Epithelial cell of prostate (primary cell): ENCODE measurements at places on chromosomes 11 and 22.

DNA sequence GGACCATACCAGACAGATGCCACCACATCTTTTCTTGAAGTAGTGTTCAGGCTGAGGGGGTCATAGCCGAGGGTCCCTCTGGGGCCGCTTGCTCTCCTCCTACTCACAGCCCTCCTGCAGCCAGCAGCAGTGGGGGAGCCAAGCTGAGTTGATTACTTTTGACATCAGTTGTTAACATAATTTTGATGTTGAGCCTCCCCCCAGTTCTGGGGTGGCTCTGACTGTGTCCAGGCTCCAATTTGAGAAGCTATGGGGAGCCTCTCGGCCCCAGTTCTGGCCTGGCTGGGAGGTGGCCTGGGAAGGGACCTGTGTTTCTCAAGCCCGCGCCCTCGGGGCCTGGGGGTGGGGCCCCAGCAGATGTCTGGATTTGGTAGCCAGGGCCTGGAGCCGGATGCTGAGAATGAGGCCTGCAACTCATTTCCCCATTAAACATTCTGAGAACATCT is 47.9 kb downstream of the KCNQ1OT1 start:
- no peak for DNase-seq

DNA sequence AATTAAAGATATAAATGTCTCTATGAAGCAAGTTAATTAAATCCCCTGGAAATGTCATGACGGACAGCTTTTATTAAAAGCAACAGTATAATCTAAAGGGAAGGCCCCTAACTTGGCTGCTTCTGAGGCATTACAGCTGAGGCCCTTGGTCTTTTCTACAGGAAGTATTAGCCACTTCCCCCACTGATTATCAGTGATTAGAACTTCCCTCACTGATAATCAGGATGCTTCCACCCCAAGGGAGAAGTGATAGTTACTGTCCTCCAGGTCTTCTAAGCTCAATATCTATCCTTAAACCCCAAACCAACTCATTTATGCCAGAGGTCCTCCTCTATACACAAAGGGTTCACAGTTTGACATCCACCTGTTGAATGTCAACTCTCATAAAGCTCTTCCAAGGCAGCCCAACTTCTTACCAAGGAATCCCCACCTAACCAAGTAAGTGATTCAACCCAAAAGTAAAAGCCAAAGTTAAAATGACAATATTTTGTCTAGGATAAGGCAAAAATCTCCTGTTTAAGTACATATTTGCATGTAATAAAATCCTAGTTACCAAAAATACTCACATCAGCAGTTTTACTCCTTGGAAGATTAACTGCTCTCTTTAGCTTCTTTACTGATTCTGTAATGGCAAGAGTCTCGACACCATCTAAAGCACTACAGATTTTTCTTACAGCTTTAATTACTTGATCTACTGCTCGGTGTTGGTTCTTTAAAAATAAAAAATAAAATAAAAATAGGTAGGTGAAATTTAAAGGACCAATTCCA is 58.6 kb upstream of the RPS13 start:
- DNase-seq = no peak

- DNase-seq = no peak
Observed at GRCh38 chr11:93613231-93613831, 48.2 kb upstream of the CEP295 start.

DNA sequence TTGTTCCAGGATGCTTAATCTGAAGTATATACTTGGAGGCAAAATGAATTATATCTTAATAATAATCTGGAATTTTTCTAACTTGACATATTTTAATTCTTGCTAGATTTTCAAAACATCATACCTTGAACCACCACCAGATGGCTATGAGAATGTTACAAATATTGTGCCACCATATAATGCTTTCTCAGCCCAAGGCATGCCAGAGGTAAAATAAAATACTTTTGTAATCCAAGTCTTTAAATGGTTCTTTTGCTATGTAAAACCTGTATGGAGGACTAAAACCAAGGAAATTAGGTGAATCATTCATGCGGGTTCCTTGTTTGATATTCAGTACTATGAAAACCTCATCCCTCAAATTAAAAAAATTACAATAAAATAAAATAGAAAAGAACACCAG is 14.4 kb downstream of the NAALAD2 start:
- no peak for DNase-seq

GRCh38 chr22:21628386-21629254 is 1.2 kb downstream of the YDJC start:
- DNase-seq = no peak
